Iris pigment epithelial cell (primary cell): ENCODE measurements at places on chromosomes 4 and X.

DNA sequence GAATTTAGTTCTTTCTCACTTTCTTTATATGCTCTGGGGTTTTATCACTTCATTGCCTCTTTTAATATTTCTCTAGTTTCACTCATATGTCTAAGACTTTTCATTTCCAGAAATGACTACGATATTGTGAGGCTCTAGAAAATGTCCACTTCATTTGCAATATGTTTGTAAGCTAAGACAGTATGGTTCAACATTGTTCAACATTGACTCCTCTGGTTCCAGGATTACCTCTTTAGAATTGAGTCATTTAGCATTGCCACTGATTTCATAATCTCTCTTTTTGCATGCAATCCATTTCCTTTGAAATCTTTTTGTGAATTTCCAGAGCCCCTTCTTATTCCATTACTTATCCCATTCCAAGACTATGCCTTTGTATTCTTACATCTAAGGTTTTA lies 32.3 kb downstream of the BBS12 start:
- peak; percentile 90 for DNase-seq

- DNase-seq, result peak; percentile 1
These were observed 33.5 kb upstream of the SLITRK4 start for GRCh38 chrX:143669395-143669794.

GRCh38 chrX:139495324-139495723 lies 35.2 kb upstream of the F9 start:
- no peak for DNase-seq

DNA sequence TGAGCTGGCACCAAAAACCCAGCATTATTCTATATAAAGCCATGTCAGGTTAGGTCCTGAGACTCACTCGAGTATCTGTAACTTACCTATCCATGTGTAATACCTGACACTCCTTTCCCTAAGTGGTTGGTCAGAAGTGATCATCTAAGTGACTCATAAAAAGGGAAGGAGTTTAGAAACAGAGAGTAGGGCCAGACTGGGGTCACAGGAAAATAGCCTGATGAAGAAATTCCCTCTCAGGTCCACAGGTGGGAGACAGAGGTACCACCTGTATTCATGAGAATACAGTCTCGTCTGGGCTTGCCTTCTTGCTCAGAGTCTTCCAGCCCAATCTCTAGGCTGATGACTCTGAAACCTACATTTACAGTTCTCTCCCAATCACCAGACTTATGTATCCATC lies 161.8 kb upstream of the MAP3K15 start:
- no peak for DNase-seq

- DNase-seq, result peak; percentile 14
These were observed 547.7 kb upstream of the DIPK2B start for GRCh38 chrX:45748369-45748774.

- DNase-seq, result no peak
These were observed 169.7 kb downstream of the TMEM47 start for GRCh38 chrX:34487364-34487763.

DNA sequence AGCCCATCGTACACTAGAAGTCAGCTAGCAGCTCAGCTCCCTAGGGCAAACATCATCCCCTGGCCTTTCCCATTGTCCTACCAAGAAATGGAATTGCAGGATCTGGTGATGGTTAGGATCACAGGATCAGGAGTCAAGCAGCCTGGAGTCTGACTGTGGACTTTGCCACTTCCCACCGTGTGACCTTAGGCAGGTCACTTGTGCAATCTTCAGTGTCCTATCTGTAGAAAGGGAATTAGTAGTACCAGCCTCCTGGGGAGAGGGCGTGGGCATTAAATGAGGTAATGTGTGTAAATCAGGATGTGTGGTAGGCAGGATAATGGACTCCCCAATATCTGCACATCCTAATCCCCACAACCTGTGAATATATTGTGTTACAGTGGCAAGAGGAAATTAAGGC lies 38.6 kb upstream of the APLN start:
- DNase-seq, result no peak

DNA sequence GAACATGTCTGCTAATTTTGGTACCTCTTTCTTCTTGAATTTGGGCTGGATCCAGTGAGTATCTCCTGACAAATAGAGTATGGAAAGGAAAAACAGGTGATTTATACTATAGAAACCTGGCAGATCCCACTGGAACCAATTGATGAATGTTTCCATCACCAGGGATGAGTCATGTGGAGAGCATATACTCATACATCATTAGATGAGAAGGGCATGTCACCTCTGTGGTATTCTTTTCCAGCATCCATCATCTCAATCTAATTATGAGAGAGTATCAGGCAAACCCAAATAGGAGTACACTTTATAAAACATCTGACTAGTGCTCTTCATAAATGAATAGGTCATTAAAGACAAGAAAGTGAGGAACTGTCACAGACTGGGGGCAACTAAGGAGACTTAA lies 90.7 kb downstream of the CLDN22 start:
- DNase-seq, result peak; percentile 19
